ENCODE measurements at places on chromosomes 5 and 9.

DNA sequence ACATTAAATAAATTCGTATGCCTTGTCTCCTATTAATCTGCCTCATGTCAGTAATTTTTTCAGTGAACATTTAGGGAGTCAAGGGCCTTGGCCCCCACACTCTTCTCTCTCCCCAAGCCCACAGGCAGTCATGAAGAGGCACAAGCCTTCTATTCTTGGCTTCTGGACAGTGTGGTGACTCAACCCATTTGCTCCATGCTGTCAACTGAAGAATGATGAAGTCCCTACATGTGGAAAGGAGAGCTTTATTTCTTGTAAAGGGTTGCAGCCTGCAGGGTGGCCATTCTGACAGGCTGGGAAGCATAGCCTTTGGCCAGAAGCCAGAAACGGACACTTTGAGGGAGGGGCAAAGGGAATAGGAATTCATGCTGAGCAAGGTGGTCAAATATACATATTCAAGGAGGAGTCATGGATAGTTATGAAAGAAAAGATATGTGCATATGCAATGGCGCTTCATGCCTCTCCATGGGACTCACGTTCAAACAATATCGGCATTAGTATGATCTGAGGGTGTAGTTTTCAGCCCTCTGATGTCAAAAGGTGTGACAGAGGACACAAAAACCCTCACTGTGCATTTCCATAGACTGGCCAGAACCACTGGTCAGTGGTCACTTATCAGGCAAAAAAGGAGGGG, 31.3 kb downstream of the ANKRA2 start:
- DNase-seq: no peak

GRCh38 chr9:130286781-130287428, 21.3 kb downstream of the HMCN2 start:
- DNase-seq: no peak

DNA sequence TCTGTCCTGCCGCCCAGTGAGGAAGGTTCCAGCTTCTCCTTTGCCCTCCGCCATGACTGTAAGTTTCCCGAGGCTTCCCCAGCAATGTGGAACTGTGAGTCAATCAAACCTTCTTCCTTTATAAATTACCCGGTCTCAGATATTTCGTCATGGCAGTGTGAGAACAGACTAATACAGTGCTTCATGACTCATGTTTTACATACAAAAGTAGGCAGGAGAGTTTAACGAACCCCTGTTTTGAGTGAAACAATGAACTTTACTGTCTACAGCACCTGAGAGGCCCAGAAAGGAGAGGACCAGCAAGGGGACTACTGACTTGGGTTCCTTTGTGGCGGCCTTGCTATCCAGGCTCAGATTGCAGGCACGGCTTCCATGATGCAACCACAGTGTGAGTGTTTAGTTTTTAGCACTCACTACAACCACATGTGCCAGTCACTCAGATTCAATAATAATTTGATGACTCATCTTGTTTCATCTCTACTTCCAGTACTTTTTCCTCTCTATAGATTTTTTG, 139.1 kb upstream of the CLINT1 start:
- DNase-seq: no peak

- DNase-seq: no peak
Measured at GRCh38 chr5:81136557-81136956, 96.6 kb upstream of the CKMT2 start.

- no peak for DNase-seq
Measured at GRCh38 chr9:99576002-99576401, 245.7 kb upstream of the NR4A3 start.

DNA sequence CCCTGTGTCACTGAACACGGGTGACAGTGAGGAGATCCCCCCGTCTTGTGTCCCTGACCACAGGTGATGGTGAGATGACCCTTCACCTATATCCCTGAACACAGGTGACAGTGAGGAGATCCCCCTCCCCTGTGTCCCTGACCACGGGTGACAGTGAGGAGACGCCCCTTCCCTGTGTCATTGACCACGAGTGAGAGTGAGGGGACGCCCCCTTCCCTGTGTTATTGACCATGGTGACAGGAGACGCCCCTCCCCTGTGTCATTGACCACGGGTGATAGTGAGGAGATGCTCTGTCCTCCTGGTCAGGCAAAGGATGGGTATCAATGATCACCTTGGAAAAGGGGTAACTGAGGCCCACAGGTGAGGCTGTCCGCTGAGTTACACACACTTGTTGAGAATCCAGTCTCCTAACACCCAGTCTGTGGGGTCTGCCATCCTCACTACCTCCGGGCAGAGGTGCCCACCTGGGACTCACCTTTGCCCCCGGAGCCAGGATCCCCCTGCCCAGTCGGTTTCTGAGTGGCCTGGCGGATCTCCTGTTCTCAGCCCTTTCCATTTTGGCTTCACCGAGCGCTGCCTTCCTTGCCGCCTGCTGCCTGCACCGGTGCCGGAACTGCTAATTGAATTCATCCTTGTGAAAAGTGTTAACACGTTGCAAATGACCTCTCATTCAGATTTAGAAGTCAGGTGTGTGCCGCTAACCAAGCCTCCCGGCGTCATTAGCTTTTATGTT, 68.2 kb upstream of the BARHL1 start:
- DNase-seq: no peak

GRCh38 chr9:79664375-79664831, 92.6 kb downstream of the TLE4 start:
- no peak for DNase-seq

GRCh38 chr5:123176224-123176937, 87.3 kb downstream of the PRDM6 start:
- no peak for DNase-seq

- no peak for DNase-seq
Measured at GRCh38 chr5:143402017-143402552, 1.4 kb downstream of the NR3C1 start.

DNA sequence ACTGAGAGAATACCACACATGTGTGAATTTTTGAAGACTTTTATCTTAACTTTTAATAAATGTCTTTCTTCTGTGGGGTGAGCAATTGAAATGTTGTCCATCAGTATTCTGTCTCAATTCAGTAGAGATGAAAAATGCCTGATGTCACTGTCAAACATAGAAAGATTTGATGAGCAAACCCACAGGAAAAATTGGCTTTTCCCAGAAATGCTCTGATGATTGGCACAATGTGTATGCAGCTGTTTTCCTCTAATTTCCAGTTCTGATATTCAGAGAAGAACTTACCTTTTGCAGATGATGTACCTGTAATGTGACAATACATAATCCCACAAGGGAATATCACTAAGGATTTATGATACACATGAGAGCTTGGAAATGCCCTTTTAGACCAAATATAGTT, 340.0 kb downstream of the PTPRD start:
- no peak for DNase-seq

GRCh38 chr9:81790166-81790565, 100.8 kb upstream of the TLE1 start:
- no peak for DNase-seq

DNA sequence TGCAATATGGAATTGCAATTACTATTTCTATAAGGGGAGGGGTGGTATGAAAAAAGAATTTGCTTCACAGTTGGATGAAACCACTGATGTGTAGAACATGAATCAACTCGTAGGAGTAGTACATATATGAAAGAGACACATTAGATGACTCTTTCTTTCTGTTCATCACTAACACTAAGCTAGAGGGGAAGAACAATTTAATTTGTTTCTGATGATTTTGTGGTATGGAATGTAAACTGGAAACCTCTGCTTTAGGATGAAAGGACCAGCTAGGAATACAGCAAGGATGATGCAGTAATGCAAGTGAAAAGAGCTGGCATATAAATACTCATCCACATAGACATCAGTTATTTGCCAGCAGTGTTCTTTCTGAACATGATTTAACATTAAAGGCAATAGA, 113.4 kb downstream of the PAPPA start:
- no peak for DNase-seq

DNA sequence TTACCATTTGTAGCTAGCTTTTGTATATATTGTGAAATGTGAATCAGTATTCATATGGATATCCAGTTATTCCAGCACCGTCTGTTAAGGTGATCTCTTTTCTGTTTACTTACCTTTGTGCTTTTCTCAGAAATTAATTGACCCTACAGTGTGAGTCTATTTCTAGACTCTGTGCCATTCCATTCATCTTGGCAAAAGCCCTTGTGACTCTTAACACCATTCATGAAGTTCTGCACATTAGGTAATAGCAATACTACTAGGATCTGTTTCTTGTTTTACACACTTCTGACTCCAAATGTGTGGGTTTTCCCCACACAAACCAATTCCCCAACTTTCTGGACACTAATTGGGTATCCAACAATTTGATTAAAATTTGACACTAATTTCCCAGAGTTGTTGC, 40.4 kb downstream of the SLC12A2 start:
- DNase-seq: no peak

DNA sequence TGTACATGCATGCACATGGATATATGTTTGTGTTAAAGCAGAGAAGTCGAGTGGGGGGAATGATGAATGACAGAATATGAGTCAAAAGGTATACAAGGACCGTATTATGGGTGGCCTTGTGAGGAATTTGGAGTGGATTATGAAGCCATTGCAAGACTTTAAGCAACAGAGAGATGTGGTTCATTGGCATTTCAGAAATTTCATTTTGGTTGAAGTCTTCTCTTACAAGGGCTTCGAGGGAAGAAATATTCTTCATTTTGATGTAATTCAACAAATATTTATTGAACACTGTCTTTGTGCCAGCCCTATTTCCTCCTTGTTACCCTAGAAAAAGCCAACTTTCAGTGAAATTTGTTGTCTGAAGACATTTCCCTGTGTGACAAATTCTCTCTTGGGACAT, 83.9 kb upstream of the SLCO6A1 start:
- DNase-seq: no peak

GRCh38 chr9:133490201-133490681, 11.3 kb upstream of the SLC2A6 start:
- no peak for DNase-seq

DNA sequence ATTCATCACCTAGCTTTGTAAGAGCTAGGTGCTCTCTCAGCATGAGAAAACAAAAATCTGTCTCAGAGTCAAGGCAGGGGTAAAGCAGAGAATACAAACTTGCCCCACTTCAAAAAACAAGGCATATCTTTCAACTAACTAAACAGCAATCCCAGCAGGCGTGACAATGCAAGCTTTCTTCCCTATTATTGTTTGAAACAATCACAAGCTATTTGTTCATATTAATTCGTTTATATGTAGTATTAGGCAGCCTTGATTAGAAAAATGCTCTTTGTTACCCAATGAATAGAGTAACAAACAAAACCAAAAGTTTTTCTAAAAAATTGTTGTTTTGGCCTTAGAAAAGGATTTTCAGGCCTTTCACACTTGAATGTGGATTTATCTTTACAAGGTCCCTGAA, 71.1 kb downstream of the LPAR1 start:
- no peak for DNase-seq

GRCh38 chr9:69121155-69122081, 52.7 kb upstream of the TJP2 start:
- DNase-seq: no peak

- DNase-seq: no peak
Measured at GRCh38 chr9:69109152-69109551, 64.9 kb upstream of the TJP2 start.

GRCh38 chr9:6566409-6567139, 79.0 kb downstream of the GLDC start:
- DNase-seq: peak; percentile 6

GRCh38 chr5:39977066-39977655, 552.4 kb upstream of the DAB2 start:
- no peak for DNase-seq

DNA sequence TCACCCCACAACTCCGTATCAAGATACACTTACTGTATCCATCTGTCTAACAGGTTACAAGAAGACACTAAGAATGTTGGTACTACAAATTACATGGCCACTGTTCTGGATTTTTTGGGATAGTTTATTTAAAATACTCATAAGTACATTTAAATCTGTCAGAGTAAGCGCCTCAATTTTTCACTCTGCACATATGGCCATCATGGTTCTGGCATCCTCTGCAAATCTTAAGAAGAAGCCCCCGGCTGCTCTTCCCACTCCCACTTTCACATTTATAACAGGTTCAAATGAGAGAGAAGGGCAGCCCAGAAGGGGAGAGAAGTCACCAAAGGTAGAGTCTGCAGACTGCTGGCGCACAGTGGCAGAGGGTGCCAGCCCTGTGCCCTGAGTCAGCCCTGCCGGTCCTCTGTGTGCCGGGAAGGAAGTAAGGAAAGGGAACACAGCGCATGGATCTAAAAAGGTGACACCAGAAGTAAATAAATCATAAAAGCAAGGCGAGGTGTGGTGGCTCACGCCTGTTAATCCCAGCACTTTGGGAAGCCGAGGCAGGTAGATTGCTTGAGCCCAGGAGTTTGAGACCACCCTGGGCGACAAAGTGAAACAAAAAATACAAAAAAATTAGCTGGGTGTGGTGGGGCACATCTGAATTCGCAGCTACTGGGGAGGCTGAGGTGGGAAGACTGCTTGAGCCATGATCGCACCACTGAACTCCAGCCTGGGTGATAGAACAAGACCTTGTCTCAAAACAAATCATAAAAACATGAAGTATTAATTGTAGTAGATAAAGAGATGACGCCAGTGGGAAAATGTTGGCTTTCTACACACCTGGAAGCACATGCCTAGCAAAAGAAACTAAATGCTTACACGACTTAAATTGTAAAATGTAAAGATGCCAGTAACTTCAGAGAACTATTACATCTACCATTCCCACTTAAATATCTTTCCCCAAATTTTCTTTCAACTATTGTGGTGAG, 30.0 kb downstream of the RNF130 start:
- no peak for DNase-seq

DNA sequence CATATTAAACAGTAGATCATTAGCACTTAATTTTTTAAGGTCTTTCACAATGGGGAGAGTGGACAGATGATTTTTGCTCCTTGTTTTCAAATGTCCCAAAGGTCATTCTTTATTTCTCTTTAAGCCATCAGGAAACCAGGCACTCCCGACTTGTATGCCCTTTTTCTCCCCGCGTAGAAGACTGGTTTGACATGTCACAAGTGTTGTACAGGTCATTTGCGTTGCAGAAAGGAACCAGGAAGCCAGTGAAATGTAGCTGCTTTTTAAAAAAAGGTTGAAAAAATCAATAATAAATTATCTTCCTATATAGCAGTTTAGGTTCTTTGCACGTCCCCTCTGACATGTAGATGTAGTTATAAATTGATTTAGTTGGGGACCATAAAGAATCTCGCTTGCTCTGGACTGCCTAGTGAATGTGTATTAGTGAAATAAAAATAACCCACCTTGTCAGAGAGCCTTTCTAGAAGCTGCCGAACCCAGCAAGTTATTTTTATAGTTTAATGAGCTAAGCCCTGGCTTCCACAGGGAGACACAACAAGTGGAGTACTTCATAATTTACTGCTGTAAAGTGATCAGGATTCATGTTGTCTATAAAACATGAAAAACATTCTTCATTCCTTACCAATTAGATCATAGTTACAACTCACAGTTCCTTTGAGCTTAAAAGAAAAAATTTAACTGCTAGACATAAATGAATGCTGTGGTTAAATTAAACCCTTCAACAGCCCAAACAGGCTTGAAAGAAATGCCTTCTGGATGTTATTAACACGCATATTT, 404.6 kb downstream of the CSNK1G3 start:
- DNase-seq: no peak

GRCh38 chr5:2537378-2538145, 213.9 kb downstream of the IRX2 start:
- no peak for DNase-seq

GRCh38 chr5:42250-42649, 49.7 kb upstream of the PLEKHG4B start:
- no peak for DNase-seq
